Dermis microvascular lymphatic vessel endothelial cell (primary cell): ENCODE measurements at places on chromosomes 12 and 14.
A peak's percentile ranks its signal among the peaks of the same experiment; 100 is the strongest.

DNA sequence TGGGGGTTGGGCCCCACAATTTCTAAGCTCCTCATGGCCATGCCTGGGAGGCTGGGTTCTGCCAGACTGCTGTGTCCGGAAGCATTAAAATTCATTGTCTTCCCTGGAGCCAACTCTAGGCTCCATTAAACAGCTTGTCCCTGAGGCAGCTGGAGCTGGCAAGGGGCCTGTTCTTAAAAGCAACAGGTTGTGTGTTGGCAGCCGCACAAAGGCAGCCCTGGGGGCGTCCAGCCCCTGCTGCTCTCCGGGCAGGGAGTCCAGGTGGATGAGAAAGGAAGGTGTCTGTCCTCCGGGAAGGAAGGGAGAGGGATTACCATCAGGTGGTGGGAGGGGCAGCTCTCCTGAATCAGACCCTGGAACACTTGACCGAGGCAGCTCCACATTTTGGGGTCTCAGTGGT lies 98.9 kb downstream of the CHST11 start:
- no peak for DNase-seq

GRCh38 chr12:87661786-87662377 lies 367.3 kb downstream of the C12orf50 start:
- no peak for DNase-seq

GRCh38 chr12:32155041-32155440 lies 48.4 kb downstream of the BICD1 start:
- no peak for DNase-seq

- DNase-seq, result no peak
Measured at GRCh38 chr12:58803908-58804307, 116.4 kb downstream of the LRIG3 start.

DNA sequence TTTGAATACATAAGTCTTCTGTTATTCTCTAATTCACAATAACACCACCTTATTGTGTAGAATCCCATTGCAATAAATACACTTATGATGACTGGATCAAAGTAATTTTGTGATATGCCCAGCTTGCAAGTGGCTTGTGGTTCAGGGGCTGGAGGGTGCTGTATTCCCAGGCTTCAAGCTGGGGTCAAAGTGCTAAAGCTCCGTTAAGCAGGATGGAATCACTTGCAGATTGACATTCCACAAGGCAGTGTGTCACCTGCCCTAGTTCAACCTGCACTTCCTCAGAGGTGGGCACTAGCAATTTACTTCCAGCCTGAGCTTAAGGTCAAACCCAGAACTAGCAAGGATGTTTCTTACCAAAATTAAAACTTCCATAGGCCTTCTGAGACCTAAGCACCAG lies 166.6 kb downstream of the SSPN start:
- no peak for DNase-seq

DNA sequence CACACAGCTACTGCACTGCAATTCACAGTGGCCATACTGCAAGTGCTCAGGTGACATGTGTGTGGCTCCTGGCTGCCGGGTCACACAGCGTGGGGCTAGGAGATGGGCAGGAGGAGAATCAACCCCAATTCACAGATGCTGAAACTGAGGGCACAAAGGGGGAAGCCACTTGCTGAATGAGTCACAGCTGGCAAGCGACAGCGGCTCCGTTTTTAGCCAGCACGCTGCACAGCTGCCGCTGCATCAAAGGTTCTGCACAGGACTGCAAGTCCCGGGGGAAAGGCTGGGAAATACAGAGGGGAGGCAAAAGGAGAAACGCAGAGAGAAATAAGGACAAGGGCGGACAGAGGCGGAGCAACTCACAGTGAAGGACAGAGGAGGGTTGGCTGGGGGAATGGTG lies 57.9 kb downstream of the KDM2B start:
- no peak for DNase-seq

GRCh38 chr14:46840944-46841720 lies 189.6 kb upstream of the RPL10L start:
- no peak for DNase-seq

- peak; percentile 46 for DNase-seq
Measured at GRCh38 chr14:50399251-50400032, 2.8 kb upstream of the CDKL1 start.
